ENCODE measurements at places on chromosomes 5 and 9. TPM values are rescaled to one million over a fixed set of nuclear protein-coding genes. Genes with fewer than 3 reads are reported as not detected.
A peak's percentile ranks its signal among the peaks of the same experiment; 100 is the strongest.

GRCh38 chr5:179333796-179334761, 11.2 kb downstream of the ADAMTS2 start:
- no peak overlapping the region for H3K27ac ChIP-seq
- H3K4me3 ChIP-seq = no peak overlapping the region
- H3K4me1 ChIP-seq = no peaks in the 10 kb centered on the region
- no peaks in the 10 kb centered on the region for H3K36me3 ChIP-seq

GRCh38 chr9:112705768-112706427, 12.0 kb downstream of the INIP start:
- H3K36me3 ChIP-seq = peaks cover 6% of the 10 kb centered on the region
- no peak for DNase-seq
- H3K4me3 ChIP-seq = no peak overlapping the region
- H3K27me3 ChIP-seq = no peaks in the 10 kb centered on the region

DNA sequence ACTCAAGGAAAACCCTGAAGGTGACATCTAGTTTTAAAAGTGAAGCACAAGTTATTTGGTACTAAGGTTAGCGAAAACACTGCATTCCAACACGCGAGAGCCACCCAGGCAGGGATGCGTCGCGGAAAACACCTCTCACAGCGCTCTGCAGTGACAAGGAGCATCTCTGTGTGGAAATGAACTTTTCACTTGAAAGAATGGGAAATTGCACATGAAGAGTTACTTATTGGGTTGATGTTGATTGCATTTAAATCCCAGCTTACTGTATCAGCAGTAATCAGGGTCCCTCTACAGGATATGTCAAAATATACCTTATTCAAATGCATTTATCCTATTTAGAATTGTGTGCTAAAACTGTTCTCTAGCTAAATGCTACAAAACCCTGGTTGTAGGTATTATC, 144.4 kb downstream of the BNC2 start:
- peak overlapping the region; percentile 84 for H3K27ac ChIP-seq
- no peak for DNase-seq
- H3K36me3 ChIP-seq = no peaks in the 10 kb centered on the region
- peak overlapping the region; percentile 61 for H3K4me3 ChIP-seq
- H3K4me1 ChIP-seq = peaks cover 19% of the 10 kb centered on the region

GRCh38 chr5:13994621-13995253, 50.2 kb upstream of the DNAH5 start:
- H3K4me3 ChIP-seq = no peak overlapping the region
- H3K36me3 ChIP-seq = no peaks in the 10 kb centered on the region
- H3K27ac ChIP-seq = no peak overlapping the region
- no peaks in the 10 kb centered on the region for H3K4me1 ChIP-seq
- DNase-seq = no peak

GRCh38 chr9:136675477-136676296, 11.6 kb downstream of the AGPAT2 start:
- no peaks in the 10 kb centered on the region for H3K27me3 ChIP-seq
- H3K4me1 ChIP-seq = peaks cover 26% of the 10 kb centered on the region
- no peak for DNase-seq
- H3K4me3 ChIP-seq = no peak overlapping the region
- peaks cover 23% of the 10 kb centered on the region for H3K36me3 ChIP-seq

The C1QTNF2 gene
- 2.2 TPM for total RNA-seq

DNA sequence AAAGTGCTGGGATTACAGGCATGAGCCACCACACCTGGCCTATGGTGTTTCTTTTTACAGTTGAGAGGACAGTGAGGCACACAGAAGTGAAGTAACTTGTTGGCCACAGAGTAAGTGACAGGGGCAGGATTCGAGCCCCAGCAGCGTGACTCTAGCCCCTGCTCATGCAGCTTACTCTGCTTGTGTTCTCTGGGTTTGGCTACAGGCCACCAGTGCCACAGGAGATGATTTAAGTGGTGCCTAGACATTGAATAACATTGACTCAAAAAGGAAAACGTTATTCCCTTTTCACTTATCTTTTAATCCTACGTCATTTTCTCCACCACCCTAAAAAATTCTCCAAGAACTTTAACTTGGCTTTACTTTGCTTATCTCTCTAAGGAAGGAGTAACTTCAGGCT, 61.4 kb downstream of the SNX24 start:
- no peak overlapping the region for H3K4me3 ChIP-seq
- no peaks in the 10 kb centered on the region for H3K36me3 ChIP-seq
- no peak for DNase-seq
- H3K27ac ChIP-seq = no peak overlapping the region

DNA sequence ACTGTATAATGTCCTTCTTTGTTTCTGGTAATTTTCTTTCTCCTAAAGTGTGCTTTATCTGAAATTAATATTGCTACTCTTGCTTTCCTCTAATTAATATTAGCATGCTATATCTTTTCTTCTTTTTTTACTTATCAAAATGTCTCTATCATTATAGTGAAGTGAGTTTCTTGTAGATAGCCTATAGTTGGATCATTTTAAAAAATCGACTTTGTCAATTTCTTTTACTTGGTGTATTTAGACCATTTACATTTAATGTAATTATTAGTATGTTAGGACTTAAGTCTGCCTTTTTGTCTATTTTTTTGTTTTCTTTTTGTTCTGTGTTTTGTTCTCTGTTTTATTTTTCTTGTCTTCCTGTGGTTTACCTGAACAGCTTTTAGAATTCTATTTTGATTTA, 35.4 kb upstream of the RNF130 start:
- DNase-seq = no peak
- H3K4me3 ChIP-seq = no peak overlapping the region
- H3K4me1 ChIP-seq = no peaks in the 10 kb centered on the region
- no peaks in the 10 kb centered on the region for H3K36me3 ChIP-seq
- H3K27ac ChIP-seq = no peak overlapping the region

The LCNL1 gene
- total RNA-seq = 5.1 TPM

The PNPLA7 gene
- 13.7 TPM for total RNA-seq
